ENCODE measurements at places on chromosomes 2 and 18.

DNA sequence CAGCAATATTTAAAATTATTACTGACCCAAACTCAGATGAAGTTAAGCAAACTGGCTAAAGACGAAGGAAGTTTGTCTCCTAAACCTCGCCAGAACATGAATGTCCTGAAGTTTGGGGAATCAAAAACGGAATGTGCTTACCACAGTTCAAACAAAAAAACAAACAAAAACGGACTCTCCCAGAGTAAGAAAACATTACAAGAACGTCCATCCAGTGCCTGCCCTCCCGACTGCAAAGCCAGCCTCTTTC is 1.1 kb downstream of the KANSL1L start:
- DNase-seq, result no peak

- DNase-seq, result no peak
These were observed 432.4 kb upstream of the MYT1L start for GRCh38 chr2:2763351-2764000.

DNA sequence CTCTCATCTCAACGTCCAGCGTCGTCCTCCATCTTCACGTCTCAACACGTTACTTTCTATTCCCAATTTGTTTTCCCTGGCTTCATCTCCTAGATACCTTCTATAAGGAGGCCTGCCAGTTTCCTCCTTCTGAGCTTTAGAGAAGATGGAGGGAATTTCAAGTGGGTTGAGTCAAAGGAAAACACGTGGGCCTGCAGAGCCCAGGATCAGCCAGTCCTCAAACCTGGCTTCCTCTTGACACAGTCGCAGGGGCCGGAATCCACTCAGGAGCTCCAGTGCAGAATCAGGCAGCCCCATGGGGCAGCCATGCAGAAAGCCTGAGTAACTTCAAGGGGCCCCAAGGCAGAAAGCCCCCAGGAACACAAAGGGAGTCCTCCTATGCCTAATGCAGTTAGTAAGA is 14.5 kb upstream of the APCDD1 start:
- no peak for DNase-seq

DNA sequence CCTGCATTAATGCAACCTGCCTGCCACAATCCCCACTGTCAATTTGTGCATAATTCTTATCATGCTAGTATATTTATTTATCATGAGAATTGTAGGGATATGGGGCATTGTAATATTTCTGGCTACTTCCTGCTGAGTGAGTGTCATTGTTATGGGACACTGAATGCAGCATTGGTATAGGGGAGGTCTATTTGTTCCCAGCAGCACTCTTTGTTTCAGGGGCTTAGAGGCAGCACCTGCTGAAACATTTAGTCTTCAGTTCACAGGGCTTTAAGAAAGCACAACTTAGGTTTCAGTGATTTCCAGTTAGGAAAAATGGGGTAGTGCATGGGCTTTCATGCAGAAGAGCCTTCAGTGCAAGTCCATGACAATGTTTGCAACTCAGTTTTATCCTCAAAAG is 23.6 kb downstream of the SULT1C3 start:
- no peak for DNase-seq

DNA sequence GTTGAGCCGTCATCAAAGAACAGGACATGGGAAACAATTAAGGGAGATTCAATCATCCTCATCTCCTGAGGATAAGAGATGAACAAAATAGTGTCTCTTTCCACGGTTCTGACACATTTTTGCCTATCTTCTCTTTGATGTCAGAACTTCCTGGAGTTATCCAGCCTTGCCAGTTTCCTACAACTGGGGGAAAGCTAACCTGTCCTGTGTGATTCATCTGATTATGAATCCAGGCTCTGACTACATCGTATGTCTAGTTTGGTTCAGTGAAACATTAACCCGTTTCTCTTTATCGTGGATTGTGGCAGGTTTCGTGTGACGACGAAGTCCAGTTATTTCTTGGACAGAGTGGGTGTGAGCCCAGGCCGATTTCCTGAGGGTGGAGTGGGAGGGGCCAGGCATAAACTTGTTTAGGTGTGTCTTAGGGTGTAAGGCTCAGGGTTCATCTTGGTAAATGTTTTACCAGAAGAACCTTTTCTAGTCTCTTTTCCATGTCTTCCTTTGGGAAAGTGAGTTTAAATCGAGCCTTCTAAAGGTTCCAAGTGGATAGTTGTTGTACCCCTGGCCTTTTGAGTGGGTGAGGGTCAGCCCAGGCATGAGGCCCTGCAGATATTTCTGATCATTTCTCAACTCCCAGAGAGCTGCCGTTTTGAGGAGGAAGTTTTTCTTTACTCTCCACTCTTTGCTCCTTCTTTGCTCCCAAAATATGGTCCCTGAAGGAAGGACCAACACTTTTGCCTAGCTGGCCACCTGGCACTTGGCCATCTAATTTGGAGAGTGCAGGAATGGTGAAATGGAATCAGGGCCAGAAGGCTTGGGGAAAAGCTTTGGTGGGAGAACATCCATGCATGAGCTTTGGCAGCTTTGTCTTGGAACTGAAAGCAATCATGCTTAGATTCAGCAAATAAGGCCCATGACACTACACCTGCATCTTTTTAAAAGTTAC is 50.4 kb upstream of the FZD5 start:
- no peak for DNase-seq

DNA sequence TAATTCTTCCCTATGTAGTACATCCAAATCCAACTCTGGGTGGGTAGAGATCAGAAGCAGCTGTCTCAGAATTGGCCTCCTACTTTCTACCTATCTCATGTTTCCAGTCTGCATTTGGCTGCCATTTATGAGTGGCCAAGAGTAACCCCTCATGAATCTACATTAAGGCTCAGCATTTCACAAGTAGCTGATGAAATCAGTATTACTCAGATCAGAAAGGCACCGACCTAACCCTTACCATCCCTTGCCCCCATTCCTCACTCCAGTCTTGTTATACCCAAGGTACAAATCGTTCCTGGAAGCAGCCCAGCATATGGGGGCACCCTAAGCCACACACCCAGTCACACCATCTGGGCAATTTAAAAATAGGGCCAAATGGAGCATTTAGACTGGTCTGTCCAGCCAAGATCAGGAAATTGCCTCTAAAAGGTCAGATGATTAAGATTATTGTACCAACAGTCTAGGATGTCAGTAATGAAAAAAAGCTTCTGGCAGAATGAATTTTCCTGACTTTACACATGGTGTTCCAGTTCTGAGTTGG is 37.1 kb downstream of the CD28 start:
- DNase-seq, result no peak

- no peak for DNase-seq
These were observed 44.0 kb upstream of the PPP1CB start for GRCh38 chr2:28707592-28707991.

DNA sequence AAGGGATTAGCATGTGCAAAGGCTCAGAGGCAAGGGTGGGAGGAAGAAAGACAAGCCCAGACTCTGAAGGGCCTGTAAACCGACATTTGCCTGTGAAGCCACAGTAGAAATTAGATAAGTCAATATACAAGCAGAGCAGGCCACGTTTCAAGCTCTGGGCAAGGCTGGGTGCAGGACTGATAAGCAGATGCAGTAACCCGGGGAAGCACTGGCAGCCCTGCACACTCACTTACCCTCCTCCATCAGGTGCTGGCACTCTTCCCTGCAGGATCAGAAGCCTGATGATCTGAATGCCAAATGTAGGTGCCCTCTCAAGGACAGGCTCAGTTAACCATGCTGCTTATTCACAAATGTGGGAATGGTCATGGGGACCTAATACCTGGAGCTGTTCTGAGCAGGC is 46.3 kb upstream of the RAB12 start:
- no peak for DNase-seq

- no peak for DNase-seq
These were observed 18.0 kb downstream of the FZD7 start for GRCh38 chr2:202051499-202052161.

GRCh38 chr2:9752441-9753275 is 90.6 kb upstream of the TAF1B start:
- no peak for DNase-seq

DNA sequence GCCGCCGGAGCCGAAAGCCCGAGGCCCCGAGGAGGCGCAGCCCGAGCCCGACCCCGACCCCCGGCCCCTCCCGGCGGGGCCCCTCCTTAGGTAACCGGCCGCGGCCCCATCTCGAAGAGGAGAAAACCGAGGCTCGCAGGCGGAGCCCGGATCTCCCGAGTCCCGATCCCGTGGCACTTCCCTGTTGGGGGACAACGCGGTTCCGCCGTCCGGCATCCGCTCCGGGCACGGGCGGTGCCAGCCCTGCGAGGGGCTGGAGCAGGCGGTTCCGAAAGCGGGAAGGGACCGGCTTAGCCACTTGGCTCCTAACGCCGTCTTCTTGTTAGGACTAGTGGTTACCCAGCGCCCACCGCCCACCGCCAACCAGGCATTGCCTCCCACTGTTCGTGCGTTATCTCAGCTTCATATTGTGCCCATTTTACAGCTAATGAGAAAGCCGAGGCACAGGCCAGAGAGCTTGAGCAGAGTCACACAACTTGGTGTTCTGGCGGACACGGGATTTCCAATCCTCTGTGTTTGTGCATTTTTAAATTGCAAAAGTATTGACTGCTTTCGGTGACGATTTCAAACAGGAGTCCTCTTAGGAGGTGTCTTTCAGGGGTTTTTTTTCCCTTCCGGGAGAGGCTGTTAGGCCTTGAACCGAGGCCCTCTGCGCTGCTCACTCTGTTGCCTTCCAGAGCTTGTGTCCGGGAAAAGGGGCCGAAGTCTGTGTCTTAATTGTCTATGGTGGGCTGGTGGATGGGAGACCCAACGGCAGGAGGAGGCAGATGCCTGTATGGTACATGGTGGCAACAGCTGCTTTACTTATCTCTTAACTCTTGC is 562 bp downstream of the CENPA start:
- DNase-seq, result no peak

- no peak for DNase-seq
These were observed 138.2 kb downstream of the ZNF236 start for GRCh38 chr18:76960528-76961035.

DNA sequence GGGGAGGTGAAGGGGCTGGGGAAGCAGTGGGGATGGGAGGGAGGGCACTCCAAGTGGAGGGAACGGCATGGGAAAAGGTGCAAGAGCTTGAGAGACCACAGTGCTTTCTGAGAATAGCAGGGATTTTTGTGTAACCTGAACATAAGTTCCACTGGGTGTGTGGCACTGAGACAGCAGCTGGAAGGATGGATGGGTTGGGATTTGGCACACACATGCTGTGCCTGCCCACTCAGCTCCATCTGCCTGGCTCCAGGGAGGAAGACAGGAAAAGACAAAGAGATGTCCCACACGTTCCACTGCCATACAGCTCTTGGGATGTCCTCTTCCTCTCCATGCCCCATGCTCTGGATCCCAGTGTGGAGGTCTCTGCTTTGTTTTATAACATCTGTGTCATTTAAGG is 114.1 kb upstream of the TEX51 start:
- no peak for DNase-seq

Measured in NCI-H1930 (cell line).